ENCODE measurements at places on chromosomes 13 and 19.
A peak's percentile ranks its signal among the peaks of the same experiment; 100 is the strongest.

GRCh38 chr13:85363504-85363903 is 435.7 kb downstream of the SLITRK6 start:
- no peak for DNase-seq

DNA sequence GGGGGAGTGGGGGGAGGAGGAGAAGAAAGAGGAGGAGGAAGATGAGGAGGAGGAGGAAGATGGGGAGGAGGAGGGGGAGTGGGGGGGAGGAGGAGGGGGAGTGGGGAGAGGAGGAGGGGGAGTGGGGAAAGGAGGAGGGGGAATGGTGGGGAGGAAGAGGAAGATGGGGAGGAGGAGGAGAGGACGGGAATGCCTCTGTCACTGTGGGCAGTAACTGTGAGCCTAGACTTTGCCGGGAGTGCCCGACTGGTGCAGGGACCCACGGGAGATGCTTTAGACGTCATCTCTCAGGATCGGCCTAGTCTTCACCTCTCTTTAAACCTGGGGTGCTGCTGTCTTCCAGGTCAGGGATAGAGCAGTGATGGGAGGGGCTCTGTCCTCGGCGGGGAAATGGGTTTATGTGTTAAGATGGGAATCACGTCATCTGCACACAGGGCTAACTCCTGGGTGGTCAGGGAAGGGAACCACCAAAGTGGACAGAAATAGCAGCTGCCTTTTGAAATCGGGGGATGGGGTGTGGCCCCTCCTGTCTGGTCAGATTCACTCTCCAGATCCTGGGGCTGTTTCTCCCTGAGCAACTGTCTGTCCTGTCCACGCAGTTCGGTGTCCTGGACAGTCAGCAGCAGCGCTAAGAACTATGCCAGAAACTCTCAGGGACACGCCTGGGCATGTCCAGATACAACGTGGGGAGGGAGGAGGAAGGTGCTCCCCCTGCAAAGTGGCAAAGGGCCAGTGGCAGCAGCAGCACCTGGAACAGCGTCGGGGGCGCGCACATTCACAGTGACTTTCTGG is 26.9 kb downstream of the GAS6 start:
- DNase-seq: no peak

DNA sequence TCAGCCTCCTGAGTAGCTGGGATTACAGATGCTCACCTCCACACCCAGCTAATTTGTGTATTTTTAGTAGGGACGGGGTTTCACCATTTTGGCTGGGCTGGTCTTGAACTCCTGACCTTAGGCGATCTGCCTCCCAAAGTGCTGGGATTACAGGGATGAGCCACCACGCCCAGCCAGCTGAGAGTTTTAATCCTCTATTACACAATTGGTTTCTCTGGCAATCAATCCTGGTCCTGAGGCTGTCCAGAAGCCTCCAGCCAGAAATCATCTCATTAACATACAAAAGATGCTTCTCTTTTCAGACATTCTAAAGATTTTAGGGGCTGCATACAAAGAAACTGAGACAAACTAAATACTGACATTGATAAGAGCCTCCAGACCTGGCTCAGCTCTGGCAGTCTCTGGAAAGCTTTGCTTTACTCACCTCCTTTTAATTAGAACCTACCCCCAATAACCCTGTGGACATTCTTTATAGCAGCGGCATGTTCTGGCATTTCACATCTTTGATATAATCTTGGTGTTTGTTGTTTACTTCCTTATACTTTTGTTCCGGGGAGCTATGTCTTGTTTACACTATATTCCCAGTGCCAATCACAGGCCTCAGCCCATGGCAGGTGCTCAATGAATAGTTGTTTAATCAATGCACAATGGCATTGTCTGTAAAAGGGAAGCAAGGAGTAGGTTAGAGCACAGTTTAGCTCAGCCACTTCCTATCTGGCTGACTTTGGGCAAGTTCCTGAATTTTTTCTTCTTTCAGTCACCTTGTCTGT is 4.1 kb upstream of the ZNF724 start:
- no peak for DNase-seq

DNA sequence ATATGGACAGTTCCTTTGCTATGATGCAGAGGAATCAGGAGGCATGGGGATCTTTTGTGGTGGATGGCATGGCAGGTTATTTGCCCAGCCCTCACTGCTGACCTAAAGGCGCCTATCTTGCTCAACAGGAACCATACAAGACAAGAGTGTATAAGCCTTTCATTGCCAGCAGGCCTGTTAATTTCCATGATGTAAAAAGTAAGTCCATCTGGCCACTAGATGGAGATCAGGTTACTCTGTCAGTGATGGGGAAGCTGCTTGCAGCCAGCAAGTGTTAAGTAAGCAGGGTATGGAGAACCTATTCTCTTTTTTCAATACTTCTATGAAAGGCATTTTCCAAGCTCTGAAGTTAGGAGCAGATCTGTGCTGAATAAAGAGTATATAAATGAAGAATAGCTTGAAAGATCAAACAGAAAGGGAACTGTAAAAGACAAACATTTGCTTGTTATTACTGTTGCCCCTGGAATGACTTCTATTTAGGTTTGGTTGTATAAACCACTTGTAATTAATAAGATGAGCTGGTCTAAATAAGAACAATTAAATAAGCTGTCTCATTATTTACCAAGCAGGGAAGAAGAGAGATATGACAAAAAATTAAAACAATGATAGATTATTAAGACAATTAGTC is 210.9 kb downstream of the RGCC start:
- peak; percentile 66 for DNase-seq

DNA sequence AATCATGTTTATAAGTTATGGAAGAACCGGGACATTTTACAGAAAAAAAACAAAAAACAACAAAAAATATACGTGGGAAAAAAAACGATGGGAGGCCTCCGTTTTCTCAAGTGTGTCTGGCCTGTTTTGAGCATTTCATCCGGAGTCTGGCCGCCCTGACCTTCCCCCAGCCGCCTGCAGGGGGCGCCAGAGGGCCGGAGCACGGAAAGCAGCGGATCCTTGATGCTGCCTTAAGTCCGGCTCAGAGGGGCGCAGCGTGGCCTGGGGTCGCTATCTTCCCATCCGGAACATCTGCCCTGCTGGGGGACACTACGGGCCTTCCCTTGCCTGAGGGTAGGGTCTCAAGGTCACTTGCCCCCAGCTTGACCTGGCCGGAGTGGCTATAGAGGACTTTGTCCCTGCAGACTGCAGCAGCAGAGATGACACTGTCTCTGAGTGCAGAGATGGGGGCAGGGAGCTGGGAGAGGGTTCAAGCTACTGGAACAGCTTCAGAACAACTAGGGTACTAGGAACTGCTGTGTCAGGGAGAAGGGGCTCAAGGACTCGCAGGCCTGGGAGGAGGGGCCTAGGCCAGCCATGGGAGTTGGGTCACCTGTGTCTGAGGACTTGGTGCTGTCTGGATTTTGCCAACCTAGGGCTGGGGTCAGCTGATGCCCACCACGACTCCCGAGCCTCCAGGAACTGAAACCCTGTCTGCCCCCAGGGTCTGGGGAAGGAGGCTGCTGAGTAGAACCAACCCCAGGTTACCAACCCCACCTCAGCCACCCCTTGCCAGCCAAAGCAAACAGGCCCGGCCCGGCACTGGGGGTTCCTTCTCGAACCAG is 1.8 kb upstream of the APOE start:
- DNase-seq: peak; percentile 74

GRCh38 chr13:73250061-73250460 is 191.3 kb downstream of the KLF5 start:
- no peak for DNase-seq

GRCh38 chr13:34738254-34738992 is 203.6 kb upstream of the NBEA start:
- no peak for DNase-seq

DNA sequence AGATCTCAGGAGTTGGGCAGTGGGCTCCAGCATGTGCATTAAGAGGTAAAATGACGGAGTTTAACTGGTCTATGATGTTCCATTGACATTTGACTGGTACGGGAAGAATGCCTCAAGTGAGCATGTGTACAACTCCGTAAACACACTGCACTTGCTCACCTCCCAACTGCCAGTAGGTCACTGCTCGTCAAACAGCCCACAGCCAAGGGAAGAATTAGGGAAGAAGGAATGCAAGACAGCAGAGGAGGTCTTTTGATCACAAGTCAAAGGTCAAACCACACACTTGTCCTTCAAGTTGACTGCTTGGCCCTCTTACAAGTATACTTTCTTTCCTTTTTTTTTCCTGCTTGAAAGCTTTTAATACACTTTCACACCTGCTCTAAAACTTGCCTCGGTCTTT is 236.7 kb downstream of the B3GLCT start:
- DNase-seq: no peak

- DNase-seq: no peak
Measured at GRCh38 chr13:23557043-23557442, 13.2 kb upstream of the TNFRSF19 start.

DNA sequence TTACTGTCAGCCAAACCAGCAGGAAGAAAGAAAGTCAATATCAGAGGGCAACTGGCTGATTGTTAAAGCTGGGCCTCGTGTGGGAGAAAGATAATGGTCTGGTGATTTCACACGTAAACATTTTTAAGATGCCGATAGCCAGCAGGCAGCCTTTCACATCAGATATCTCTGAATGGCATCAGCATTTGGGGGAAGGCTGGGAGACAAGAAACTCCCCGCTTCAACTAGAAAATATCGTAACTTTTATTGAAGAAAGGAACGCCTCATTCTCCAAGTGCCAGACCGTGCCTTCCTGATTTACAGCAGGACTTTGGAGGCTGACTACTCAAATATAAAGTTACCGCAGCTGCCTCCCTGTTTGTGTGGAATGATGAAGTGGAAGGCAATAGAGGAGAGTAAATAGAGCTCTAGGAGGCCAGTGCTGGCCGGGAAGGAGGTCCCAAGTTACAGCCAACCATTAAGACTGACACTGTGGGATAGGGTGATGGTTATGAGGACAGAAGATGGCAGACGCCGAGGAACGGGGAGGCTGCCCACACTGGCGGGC is 284.3 kb upstream of the MAB21L1 start:
- no peak for DNase-seq

- no peak for DNase-seq
Measured at GRCh38 chr13:97313551-97314260, 91.6 kb downstream of the MBNL2 start.

DNA sequence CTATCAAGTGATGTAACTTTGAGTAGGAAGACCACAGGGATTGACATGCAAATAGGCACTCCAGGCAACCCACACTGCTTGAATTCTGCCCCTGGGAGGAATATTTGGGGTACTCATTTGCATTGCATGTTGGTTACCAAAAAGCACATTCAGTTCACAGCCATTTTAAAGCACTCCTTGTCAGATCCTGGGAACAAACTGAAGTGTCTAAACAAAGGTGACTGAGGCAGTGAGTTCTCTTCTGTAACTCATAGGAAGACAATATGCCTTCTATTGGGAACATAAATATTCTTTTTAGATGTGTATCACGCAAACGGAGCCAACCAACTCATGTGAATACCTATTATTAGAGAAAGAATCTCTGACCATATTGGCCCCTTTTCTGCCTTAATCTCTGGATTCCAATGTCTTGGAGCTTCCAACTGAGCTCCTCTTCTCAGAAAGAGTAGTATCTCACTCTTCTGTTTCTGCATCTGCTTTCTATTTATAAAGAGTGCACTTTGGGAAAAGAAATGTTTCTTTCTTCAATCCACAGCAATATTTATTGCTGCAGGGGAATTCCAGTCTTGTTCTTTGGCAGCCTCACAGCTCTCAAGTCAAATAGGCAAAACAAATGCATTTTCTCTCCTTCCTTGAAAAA is 125.7 kb upstream of the NBEA start:
- no peak for DNase-seq

GRCh38 chr19:35715981-35716800 is 1.6 kb upstream of the KMT2B start:
- DNase-seq: no peak

DNA sequence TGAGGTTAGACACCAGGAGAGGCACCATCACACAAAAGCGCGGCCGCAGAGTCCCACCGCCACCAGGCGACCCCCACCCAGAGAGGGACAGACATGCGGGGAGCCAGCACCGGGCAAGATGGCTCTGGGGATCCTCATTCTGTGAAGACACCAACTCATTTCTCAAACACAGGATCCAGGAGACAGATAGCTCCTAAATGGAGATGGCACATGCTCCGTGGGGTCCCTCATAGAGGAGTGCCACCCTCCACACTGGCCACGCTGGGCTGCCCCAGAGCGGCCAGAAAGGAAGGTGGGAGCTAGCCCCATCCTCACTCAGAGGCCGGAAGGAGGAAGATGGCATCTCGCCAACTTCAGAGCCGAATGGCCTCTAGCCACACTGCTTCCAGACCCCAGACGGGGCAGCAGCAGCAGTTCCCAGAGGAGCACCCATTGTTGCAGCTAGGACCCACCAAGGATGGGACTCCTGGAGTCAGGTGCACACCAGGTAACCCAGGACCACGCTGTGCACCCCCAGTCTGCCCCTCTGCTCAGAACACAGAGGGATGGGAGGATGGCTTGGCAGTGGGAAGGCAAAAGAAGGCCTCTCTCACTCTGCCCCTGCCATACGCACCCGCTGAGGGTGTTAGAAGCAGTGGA is 78.6 kb downstream of the ZIC5 start:
- DNase-seq: no peak

GRCh38 chr19:18865973-18866799 is 29.8 kb downstream of the CERS1 start:
- peak; percentile 57 for DNase-seq

DNA sequence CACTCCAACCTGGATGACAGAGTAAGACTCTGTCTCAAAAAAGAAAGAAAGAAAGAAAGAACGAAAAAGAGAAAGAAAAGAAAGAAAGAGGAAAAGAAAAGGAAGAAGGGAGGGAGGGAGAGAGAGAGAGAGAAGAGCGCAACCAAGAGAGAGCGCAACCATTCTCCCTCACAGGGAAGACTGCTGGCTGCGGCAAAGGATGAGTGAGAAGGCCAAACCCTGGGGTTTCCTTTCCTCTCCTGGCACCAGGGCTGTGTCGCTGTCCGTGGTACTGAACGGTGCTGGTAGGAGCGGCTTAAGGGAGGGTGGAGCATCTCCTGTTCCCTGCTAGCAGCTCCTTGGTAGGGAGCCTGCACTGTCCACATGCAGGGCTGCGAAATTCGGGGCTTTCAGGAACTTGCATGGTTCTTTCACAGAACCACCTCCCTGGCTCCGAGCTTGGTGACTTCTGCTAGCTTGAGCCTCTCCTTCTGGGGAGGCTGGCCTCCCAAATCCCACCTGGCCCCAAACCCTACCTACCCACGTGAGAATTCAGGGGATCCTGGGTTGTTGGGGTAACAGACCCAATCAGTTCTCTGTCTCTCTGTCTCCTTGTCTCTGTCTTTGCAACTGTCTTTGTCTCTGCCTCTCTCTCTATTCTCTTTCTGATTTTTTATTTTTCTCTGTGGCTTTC is 51.1 kb upstream of the ZNRF4 start:
- DNase-seq: peak; percentile 76

DNA sequence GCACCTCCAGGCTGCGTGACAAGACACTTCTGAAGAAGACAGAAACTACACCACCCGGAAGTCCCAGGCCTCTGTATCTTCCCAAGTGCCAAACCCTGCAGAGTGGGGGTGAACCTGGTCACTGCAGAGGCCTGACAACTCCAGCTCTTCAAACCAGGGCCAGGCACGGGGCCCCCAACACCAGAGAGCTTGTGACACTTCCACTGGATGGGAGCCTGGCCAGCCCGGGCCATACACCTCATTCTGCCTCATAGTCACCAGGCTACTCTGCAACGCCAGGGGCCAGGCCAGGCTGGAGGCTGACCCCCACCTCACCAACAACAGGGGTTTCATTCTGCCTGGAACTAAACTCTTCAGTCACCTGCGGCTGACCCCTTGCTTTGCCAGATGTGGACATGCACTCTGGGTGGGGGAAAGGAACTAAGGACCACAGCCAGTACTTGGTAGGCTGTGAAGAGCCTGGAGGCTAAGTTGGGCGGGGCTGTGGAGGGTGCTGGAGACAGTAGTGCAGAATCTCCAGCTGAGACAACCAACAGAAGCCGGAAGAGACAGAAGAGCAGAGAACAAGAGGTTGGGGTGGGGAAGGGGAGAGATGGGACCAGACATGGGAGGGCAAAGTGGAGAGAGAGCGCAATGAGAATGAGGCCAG is 23.0 kb downstream of the TUBA3C start:
- DNase-seq: no peak
